Stimulated activated CD4-positive, alpha-beta T cell treated with anti-CD3 and anti-CD28 coated beads, Interleukin-1b, Interleukin-23, amount 100 ng/mL, for 1 hour (primary cell): ENCODE measurements at places on chromosomes 3 and 15.

GRCh38 chr15:57902155-57902554, 163.4 kb downstream of the ALDH1A2 start:
- DNase-seq: no peak

- no peak for DNase-seq
Measured at GRCh38 chr15:51443282-51443914, 101.9 kb downstream of the GLDN start.

GRCh38 chr3:21020681-21021080, 730.3 kb downstream of the ZNF385D start:
- no peak for DNase-seq

GRCh38 chr15:98071786-98072185, 111.3 kb downstream of the ARRDC4 start:
- no peak for DNase-seq

DNA sequence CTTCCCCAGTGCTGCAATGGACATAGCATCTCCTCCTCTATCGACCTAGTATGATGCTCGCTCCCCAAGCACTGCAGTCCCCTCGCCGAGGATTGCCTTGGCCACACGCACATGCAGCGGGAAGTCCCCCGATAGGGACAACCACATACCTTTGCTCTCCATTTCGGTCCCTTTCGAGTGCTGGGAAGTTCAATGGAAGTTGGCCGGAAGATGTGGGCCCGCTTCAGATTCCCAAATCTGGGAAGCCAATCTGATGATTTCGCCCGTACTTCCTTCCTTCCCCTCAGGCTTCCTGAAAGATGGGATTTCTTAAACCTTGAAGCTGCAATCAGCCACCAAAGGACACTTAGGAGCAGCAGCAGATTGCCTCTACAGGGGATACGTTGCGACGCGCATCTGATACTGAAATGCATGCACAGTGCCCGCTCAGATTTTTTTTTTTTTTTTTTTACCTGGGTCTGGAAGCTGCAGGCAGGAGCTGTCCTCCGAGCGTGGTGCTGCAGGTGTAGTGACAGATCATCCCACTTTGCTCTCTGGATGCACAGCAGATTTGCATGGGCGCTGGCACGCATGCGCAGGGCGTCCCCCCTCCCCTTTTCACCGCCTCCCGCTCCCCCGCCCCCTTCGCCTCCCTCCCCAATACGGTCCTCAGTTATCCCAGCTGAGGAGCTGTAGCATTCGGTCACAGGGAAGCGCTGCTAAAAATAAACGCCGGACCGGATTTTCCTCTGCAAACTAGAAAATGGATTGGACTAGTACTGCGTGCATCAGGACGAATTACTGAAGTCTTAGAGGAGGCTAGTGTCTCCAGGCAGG, at the start of gene FGF12:
TSS of gene FGF12 (minus strand) at position 510 of the 816 bp plus-strand sequence.
- no peak for DNase-seq

- DNase-seq: no peak
Measured at GRCh38 chr3:175608356-175608755, 749.2 kb downstream of the NAALADL2 start.

GRCh38 chr3:128349963-128350599, 116.6 kb downstream of the DNAJB8 start:
- DNase-seq: no peak

DNA sequence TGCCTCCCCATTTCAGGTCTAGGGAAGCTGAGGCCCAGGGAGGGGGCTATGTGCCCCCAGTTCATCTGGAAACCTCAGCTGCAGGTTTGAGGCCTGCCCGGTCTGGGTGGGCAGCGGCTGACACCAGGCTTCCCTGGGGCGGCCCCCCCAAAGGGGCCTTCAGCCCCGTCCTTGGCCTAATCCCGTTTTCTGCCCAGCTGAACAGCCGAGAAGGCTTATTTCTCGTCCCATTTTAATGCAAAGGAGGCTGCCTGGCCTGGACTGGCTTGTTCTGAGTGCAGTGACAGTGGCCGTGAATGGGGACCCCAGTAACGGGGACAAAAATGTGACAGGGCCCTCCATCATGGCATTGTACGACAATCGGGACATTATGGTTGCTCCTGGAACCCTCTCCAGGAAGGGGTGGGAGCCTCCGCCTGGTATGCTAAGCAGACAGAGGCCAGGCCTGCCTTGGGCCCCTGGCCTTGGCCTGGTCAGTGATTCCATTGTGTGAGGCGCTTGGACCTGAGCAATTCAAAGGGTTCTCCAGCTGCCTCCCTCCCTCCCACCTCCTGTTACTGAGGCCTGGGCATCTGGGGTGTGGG, 93.9 kb downstream of the WNT7A start:
- DNase-seq: no peak
